ENCODE measurements at places on chromosomes 5 and 9. TPM values are rescaled to one million over a fixed set of nuclear protein-coding genes. Genes with fewer than 3 reads are reported as not detected.
A peak's percentile ranks its signal among the peaks of the same experiment; 100 is the strongest.

DNA sequence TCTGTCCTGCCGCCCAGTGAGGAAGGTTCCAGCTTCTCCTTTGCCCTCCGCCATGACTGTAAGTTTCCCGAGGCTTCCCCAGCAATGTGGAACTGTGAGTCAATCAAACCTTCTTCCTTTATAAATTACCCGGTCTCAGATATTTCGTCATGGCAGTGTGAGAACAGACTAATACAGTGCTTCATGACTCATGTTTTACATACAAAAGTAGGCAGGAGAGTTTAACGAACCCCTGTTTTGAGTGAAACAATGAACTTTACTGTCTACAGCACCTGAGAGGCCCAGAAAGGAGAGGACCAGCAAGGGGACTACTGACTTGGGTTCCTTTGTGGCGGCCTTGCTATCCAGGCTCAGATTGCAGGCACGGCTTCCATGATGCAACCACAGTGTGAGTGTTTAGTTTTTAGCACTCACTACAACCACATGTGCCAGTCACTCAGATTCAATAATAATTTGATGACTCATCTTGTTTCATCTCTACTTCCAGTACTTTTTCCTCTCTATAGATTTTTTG, 139.1 kb upstream of the CLINT1 start:
- peak; percentile 24 for DNase-seq

DNA sequence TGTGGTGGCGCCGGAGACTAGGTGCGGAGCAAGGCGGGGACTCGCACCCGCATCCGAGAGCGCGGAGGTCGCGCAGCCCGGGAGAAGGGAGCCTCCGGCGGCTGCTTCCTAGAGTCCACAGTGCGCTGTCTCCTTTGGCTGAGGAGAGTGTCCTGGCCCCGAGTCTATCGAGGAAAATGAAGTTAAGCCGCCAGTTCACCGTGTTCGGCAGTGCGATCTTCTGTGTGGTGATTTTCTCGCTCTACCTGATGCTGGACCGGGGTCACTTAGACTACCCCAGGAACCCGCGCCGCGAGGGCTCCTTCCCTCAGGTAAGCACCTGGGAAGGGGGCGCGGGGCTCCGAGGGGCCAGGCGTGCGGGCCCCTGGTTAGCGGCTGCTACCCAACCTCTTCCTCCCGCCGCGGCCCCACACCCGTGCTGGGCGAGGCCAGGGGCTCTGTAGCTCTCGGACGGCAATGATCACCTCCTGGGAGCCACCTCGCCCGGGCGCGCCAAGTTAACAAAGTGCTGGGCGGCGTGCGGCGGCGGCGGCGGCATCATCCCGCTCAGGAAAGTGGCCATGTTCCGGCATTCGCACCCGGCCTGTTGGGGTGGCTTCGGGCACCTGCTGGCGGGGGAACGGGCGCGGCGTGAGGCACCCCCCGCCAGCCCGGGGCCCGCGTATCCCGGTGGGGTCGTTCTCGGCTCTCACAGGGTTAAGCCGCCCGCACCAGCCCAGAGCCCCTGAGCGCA, 681 bp downstream of the MAN2A1 start:
- DNase-seq, result peak; percentile 23

- DNase-seq, result no peak
Measured at GRCh38 chr5:1032011-1032410, 23.4 kb downstream of the NKD2 start.

DNA sequence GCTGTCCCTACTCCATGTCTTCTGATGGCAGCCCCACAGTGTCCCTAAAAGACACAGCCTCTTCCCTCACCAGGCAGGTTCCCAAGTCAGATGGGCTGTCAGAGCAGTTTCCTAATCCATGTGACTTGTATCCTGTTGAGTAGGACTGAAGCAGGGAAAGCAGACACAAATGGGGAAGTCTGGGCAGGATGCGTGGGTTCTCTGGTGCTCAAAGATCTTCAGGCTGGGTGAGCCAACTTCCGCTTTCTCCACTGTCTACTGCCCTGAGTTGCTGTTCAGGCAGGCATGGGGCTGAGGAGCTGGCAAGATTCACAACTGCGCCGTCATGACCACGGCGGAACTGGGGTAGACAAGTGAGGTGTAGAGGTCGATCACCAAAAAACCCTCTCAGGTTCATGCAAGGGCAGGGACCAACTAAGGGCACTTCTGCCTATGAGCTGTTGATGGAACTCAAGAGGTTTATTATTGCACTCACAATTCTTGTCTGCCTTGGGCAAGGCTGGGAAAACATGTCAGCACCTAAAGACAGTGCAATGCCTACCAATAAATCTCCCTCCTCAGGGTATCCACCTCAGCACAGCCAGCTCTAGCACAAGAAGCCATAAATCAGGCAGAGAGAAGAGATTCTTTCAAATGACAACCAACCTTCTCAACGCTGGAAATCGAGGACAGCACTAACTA, 83.4 kb downstream of the RAPGEF1 start:
- DNase-seq, result no peak

DNA sequence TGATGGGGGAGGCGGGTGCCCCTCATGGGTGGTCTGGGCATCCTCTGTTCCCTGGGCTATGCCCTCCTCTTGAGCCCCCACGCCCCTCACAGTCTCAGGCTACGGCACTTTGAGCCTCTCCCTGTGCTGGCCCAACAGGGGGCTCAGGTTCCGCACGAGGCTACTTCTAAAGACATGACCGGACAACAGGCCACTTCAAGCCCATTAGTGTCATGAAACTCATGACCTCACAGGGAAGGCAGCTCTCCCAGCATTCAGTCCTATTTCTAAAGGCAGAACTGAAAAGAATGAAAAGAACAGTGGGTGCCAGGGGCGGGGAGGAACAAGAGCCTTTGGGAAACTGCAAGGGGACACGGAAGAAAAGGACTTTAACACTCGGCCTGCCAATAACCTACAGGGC, 45.0 kb downstream of the COL23A1 start:
- DNase-seq, result no peak

GRCh38 chr5:103587185-103587748, 24.7 kb upstream of the NUDT12 start:
- peak; percentile 48 for DNase-seq

DNA sequence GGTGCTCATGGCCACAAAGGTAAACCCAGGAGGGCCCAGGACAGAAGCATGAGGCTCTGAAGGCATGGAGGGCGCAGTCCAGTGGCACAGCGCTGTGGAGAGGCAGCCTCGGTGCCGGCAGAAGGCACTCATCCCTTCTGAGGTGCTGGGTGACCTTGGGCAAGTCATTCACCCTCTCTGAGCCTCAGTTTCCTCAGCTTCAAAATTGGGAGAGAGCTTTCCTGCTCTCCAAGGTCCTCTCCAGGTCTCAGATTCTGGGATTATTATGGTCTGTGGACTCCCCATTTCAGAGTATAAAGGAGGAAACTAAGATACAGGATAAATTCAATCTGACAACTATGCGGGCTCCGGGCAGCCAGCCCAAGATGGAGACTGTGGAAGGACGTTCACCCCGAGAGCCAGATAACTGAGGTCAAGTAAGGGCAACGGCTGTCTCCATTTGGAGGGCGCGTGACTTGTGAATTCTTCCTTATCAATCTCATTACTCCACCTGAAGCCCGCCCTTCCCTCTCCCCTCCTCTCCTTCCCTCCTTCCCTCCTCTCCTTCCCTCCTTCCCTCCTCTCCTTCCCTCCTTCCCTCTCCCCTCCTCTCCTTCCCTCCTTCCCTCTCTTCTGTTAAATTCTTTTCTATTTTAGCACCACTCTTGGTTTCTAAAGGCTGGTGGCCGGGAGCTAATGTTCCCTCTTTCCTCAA, 58.1 kb downstream of the LRSAM1 start:
- DNase-seq, result no peak

DNA sequence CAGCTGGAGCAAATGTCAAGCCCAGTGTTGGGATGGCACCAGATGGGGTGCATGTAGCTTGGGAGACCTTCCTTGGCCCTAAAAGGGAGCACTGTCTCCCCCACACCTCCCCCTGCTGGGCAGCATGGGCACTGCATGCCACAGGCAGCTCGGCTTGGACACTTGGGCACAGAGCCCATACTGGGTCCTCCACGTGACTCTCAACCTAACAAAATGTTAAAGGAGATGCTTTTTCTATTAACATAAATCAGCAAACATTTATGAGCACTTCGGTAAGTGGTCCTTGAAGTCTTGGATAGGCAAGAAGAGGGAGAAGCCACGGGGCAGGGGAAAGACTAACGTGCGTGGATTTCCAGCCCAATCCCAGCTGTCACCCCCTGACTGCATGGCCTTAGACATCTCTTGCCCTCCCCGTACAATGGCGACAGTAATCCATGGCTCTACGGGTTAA, 23.9 kb upstream of the MAPK9 start:
- peak; percentile 67 for DNase-seq

DNA sequence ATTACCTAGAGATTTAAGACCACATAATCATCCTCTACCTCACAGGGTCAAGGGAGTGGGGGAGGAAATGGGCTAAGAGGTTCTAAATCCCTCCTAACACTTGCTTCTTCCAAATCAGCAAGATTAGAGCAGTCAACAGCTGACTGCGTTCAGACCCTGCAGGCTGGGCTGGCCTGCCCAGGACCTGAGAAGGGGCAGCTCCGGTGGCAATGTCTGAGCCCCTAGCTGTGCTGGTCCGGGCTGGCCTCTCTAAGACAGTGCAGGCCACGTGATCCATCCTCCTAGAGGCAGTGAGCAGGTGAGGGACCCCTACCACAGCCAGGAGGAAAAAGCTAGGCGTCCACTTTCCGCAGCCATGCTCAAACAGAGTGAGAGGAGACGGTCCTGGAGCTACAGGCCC, at the start of gene KCNV2:
TSS of gene KCNV2 (plus strand) at position 126 of the 400 bp plus-strand sequence. CDS start at position 356, 230 bp downstream.
- no peak for DNase-seq

GRCh38 chr5:36611520-36612274, 5.3 kb downstream of the SLC1A3 start:
- DNase-seq, result no peak

DNA sequence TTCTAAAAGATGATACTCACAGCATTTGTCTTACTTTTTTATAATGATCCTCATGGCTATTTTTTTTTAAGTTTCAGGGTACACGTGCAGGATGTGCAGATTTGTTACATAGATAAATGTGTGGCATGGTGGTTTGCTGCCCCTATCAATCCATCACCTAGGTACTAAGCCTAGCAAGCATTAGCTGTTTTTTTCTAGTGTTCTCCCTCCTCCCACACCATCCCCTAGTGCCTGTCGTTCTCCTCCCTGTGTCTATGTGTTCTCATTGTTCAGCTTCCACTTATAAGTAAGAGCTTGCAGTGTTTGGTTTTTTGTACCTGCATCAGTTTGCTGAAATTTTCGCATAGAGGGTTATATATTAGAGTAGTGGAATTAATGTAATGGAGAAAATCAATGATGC, 189.1 kb upstream of the CDH12 start:
- DNase-seq, result no peak

GRCh38 chr5:118520771-118521415, 467.5 kb downstream of the DTWD2 start:
- DNase-seq, result no peak

DNA sequence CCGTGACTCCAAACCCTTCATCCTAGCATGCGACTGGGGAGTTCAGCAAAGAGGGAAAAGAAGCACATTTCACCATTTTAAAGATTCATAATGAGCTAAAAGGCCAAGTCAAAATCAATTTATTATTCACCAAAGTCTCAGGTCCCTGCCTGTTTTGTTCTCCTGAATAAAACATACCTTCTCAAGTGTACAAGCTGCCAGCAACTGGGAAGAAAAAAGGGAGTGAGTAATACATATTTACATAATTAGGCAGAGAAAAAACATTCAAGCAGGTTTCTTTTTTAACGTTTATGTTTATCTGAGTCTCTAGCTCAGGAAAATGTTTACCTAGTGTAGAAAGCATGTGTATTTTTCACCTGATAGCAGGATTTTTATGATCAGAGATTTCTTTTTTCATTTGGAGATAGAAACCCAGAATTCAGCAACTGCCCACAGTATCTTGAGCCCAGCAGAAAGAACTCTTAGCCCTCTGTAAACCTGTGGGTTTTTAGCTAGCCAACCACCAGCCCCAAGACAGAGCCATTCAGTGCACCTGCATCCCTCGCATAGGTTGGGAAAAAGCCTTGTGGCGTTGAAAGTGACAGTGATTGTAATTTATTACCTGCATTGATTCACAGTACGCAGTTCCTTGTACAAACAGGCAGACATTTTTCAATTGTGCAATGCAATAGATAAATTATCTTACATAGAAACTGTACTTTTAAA, 117.9 kb upstream of the GRIA1 start:
- DNase-seq, result no peak

DNA sequence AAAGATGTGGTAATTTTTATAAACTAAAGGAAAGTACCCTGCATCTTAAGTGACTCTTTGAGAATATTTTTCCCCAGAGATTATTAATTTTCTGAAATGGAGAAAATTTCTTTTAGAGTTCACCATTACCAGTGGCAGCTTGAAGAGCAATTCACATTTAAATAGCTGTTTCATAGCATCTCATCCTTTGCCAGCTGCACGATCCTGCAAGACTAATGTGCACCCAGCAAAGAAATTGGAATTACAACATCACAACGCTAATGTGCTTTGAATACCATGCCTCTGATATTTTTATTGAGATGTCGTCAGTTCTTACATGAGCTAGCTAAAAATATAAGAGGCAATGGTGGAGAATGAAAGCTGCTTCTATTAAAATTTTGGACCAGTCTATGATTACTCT, 423.5 kb downstream of the TAF11L14 start:
- no peak for DNase-seq

DNA sequence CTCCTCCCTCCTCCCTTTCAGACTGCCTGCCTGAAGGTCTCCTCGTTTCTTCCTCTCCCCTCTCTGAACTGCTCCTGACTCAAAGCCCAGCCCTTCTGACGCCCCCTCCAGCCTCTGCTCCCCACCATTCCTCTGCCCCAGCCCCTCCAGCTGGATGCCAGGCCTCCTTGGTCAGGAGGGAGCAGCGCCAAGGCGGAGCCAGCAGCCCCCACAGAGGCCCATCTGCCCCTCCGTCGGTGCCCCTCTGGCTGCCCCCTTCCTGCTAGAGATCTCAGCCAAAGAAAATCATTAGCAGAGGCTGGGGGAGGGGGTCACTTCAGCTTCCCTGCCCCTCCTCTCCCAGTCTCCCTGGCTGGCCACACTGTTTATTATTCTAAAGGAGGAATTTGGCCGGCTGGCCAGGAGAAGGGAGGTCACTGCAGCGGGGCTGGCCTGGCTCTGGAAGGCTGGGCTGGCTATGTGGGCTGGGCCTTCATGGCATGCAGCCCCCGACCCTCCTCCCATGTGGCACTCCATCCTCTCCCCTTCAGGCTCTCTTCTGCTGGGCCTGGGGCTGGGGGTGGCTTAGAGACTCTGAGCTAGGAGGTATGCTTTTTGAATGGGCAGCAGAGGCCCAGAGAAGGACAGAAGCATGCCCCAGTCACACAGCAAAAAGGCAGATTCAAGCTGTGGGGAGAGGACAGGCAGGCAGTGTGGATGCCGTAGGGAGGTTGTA, 16.9 kb downstream of the PDGFRB start:
- peak; percentile 89 for DNase-seq

GRCh38 chr5:156043351-156043750, 283.6 kb upstream of the SGCD start:
- DNase-seq, result no peak

- DNase-seq, result no peak
Measured at GRCh38 chr5:171453056-171453725, 33.7 kb downstream of the FGF18 start.

Gene CDC25C
- total RNA-seq, result 25.1 TPM

Gene PTPN3
- total RNA-seq, result 5.9 TPM

Gene ELL2
- 15.2 TPM for total RNA-seq

Gene PCDHA1
- total RNA-seq, result 0.45 TPM

Gene NSG2
- not detected for total RNA-seq

Gene FAM78A
- 0.87 TPM for total RNA-seq

Gene SLC34A3
- total RNA-seq, result not detected

Gene RABGAP1
- total RNA-seq, result 25.0 TPM

Gene HAVCR1
- 0.29 TPM for total RNA-seq

Gene OTULINL
- total RNA-seq, result 1.2 TPM

Gene OLFML2A
- total RNA-seq, result 5.5 TPM

Gene GRM6
- not detected for total RNA-seq

Gene SAP30L
- total RNA-seq, result 15.0 TPM

All from H4 (cell line).